ENCODE measurements at places on chromosomes 13 and 19.

DNA sequence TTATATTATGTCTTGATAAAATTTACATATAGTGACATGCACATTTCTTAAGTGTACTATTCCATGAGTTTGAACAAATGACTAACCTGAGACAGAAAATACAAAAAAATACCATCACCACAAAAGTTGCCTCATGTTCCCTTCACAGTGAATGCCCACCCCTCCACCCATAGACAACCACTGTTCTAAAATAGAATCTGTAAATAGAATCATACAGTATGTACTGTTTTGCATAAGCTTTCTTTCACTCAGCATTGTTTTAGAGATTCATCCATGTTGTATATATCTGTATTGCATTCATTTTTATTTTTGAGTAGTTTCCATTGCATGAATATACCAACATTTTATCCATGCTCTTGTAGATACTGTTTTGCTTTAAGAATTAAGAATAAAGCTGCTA lies 23.3 kb upstream of the RBM26 start:
- DNase-seq, result no peak

DNA sequence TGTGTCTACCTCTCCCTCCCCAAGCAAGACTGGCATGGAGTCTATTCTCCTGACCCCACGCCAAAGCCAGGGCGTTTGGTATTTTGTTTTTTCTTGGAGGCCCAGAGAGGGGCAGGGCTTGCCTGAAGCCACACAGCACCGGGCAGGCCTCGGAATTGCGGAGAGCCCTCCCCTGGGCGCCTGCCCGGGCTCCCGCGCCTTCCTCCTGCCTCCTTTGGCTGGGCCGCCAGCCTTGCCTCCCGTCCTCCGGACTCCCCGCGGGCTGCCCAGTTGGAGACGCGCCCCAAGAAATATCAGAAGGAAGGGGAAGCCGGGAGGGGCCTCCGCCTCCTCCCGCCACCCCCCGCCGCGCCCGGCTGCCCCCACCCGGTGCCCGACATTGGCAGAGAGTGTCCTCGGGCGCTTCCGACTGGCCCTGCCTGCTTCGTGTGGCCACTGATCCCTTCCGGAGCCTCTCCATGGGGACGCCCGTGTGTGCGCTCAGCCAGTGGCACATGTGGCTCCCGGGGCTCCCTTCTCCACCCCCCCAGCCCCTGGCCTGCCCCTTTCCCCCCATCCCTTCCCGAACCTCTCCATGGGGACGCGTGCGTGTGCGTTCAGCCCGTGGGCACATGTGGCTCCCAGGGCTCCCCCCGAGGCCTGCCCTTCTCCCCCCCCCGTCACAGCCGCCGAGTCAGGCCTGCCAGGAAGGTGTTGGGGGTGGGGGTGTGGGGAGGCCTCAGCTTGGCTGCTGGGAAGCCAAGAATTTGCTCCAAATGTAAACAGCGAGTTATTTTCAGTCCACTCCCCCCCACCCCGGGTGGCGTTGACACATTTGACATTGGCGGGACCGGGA lies 37.3 kb downstream of the NFIC start:
- no peak for DNase-seq

GRCh38 chr19:46189971-46190888 lies 39.3 kb upstream of the IGFL1 start:
- no peak for DNase-seq

DNA sequence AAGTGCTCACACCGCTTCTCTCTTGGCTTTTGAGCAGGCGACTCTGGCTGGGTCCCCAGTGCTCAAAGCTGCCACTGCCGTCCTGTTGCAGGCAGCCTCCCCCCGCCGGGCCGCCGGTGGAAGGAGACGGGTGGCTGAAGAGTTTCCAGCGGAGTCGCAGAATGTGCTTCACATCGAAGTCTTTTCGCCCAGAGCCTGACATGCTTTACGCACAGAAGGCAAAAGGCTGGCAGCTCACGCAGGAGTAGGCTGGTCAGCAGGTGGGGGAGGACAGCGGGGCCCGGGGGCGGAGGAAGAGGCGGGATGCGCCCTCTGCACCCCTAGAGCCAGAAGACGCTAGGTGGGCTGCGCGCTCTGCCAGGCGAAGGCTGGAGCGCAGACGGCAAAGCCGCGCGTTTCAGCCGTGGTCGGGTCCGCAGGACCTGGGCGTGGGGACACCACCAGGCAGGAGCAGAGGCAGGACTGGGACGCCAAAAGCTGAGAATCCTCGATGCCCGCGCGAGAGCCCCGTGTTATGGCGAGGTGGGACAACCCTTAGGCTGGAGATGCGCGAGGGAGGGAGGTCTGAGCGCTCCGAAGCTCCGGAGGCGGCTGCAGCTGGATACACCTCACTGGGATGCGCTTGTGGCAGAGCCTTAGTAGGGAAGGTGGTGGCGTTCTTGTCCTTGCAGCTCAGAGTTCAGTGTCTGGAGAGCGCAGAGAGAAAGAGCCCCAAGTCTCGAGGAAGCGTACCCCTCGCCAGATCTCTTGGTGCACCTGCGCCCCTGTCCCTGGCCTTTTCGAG lies at the start of gene ATXN8OS:
Gene ATXN8OS, plus strand, starts transcription at position 329 of the 784 bp plus-strand sequence.
- DNase-seq, result no peak

- peak; percentile 49 for DNase-seq
Measured at GRCh38 chr19:8512115-8512967, 1.6 kb downstream of the ZNF414 start.

- DNase-seq, result no peak
Measured at GRCh38 chr13:70874636-70875035, 766.4 kb upstream of the KLHL1 start.

DNA sequence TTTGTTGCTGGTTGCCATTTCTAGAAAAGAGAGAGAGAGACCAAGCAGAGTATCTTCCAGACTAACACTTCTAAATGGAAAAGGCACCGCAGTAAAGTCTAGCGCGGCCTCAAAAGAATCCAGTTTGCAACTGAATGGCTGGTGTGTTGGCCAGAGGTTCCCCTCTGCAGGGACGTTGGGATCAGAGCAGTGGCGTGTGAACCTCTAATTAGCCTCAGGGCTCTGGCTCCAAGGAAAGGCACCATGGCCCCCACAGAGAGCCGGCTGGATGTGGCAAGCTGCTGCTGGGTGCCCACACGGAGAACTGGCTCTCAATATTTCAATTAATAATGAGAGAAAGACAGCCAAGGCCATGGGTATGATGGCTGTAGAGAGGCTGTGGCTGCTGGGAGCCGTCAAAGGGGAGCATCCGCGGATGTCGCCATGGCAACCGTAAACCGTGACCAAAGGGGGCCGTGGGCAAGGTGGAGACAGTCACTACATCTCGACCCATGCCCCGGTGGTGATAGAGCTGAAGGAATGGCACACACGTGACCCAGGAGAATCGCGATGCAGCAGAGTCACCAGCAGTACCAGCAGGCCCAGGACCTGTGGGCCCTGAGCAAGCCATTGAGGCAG lies 9.5 kb downstream of the VSTM2B start:
- no peak for DNase-seq

- no peak for DNase-seq
Measured at GRCh38 chr13:95349267-95349666, 48.0 kb upstream of the ABCC4 start.

DNA sequence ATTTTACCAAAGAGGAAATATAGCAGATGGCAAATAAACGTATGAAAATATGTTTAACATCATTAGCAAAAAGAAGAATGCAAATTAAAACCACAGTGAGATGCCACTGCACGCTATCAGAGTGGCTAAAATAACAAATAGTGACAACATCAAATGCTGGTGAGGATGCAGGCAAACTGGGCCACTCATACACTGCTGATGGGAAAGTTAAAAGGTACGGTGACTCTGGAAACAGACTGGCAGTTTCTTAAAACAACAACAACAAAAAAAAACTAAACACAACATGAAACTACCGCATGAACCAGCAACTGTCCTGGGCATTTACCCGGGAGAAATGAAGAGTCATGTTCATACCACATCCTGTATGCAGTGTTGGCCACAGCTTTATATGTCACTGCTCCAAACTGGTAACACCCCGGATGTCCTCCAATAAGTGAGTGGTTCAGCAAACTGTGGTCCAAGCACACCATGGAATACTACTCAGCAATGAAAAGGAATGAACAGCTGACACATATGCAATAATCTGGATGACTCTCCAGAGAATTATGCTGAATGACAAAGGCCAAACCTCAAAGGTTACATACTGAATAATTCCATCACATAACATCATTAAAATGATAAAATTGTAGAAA lies 22.3 kb downstream of the EPS15L1 start:
- DNase-seq, result no peak

GRCh38 chr13:31717583-31717982 lies 21.7 kb upstream of the RXFP2 start:
- no peak for DNase-seq

DNA sequence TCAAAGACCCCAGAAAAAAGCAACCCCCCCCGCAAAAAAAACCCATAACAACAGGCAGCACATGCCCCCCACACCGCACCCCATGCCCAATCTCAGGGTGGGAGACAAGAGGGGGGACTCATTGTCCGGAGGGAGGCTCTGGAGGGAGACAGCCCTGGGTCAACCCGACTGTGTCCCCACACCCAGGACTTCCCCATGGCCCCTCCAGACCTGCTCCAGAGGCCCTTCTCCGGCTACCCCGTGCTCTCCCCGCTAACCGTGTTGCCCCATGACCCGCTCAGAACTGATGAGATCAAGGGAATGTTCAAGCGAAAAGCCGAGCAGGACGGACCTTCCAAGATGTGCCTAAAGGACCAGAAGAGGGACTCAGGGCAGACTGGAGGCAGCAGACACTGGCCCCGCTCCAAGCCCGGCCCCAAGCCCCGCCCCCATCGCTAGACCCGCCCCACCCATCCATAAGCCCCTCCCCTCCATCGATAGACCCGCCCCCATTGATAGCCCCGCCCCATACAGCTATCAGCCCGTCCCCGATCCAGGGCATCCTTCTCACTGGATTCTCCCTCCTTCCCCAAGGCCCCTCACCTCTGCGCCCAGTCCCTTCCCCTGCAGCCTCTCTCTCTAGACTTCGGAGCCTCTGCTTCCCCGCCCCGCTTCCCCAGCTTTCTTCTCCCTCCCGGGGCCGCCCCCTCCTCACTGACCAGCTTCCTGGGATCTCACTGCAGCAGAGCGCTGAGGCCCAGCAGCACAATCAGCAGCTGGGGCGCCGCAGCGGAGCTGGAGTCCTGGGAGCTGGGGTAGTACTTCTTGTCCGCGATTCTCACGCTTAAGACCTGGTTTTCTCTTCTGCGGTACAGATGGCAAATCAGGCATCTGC lies 2.2 kb downstream of the BST2 start:
- DNase-seq, result peak; percentile 66

- DNase-seq, result no peak
Measured at GRCh38 chr19:12187625-12188024, 24.7 kb downstream of the ZNF136 start.

DNA sequence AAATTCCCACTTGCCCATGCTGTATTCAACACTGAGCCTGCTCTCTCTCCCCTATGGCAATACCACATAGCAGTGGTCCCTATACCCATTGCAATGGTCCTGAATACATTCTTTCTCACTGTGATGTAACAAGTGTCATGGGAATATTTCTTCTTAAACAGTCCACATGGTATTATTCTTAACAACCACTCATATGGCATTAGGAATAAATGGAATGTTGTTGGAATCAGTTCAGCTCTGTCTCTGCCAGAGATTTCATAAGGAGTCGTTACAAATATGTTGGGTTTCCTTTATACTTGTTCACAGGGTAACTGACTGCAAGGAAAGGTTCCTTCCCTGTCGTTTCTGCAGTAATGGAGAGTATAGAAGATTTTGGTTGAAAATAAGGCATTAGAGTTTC lies 128.3 kb upstream of the SPATA13 start:
- no peak for DNase-seq

GRCh38 chr13:72886272-72887067 lies 104.5 kb downstream of the PIBF1 start:
- DNase-seq, result no peak

DNA sequence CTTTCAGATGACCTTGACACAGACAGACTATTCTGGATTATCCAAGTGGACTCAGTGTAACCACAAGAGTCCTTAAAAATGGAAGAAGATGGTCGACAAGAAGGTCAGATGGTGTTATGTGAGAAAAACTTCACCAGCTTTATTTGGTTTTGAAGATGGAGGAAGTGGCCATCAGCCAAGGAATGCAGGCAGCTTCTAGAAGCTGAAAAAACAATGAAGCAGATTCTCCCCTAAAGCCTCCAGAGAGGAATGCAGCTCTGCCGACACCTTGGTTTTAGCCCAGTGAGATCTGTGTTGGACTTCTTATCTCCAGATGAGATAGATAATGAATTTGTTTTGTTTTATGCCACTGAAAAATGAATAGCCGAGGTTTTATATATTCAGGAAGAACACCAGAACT lies 501.5 kb downstream of the DCT start:
- DNase-seq, result no peak

GRCh38 chr19:28665748-28666147 lies 547.2 kb downstream of the UQCRFS1 start:
- DNase-seq, result no peak

GRCh38 chr13:22776394-22777186 lies 404.2 kb upstream of the SGCG start:
- DNase-seq, result no peak

- DNase-seq, result no peak
Measured at GRCh38 chr13:30257468-30258099, 49.8 kb downstream of the KATNAL1 start.

GRCh38 chr13:42592915-42593900 lies 19.3 kb downstream of the TNFSF11 start:
- no peak for DNase-seq

- DNase-seq, result no peak
Measured at GRCh38 chr13:41802684-41803444, 158.0 kb downstream of the VWA8 start.

DNA sequence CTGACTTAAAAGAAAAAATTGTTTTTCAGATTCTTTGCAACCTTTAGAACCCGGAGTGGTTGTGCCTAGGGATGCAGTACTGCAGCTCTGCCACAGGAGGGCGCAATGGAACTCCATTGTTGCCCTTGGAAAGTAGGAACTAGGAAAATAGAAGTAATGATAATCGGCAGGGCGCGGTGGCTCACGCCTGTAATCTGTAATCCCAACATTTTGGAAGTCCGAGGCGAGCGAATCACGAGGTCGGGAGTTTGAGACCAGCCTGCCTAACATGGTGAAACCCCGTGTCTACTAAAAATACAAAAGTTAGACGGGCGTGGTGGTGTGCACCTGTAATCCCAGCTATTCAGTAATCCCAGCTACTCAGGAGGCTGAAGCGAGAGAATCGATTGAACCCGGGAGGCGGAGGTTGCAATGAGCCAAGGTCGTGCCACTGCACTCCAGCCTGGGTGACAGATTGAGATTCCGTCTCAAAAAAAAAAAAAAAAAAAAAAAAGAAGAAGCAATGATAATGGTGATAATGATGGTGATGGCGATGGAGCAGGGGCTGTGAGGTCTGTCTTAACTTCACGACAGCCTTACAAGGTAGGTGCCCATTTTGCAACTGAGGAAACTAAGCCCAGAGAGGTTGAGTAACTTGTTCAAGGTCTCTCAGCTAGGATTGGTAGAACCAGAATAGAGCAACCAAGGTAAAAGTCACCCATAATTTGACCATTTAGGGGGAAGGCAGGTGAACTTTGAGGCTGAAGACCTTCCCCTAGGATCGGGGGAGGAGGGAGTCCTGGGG lies 5.5 kb upstream of the ADAMTS10 start:
- peak; percentile 71 for DNase-seq

- no peak for DNase-seq
Measured at GRCh38 chr19:5038631-5039271, 69.8 kb downstream of the KDM4B start.

- DNase-seq, result no peak
Measured at GRCh38 chr13:36533806-36534205, 101.5 kb downstream of the CCNA1 start.

- no peak for DNase-seq
Measured at GRCh38 chr19:45352914-45353796, 12.6 kb downstream of the KLC3 start.

- no peak for DNase-seq
Measured at GRCh38 chr13:21048901-21049698, 12.3 kb downstream of the LATS2 start.

GRCh38 chr19:44808463-44809371 lies at the start of gene BCAM:
Gene BCAM, plus strand, starts transcription at chr19:44809103. Its CDS starts 22 bp downstream, at chr19:44809125.
- DNase-seq, result no peak
